WTC11 (cell line): ENCODE measurements at places on chromosomes 7 and 10.

DNA sequence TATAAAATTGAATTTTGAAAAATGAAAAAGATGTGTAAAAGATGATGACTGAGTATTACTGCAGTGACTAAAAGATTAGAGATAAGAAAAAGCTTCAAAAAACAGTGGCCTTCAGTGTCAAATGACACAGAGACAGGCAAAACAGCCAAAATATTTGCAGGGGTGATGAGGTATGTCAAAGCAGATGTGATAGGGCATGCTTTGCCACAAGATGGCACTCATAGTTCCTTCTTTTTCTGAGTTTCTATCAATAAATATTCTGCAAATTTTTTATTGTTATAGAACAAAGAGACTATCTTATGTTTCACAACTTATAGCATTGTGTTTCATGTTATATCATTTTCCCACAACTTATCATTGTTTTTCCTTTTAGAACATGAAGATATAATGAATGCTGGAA, 344.1 kb upstream of the HPS1 start:
- no peak for DNase-seq

DNA sequence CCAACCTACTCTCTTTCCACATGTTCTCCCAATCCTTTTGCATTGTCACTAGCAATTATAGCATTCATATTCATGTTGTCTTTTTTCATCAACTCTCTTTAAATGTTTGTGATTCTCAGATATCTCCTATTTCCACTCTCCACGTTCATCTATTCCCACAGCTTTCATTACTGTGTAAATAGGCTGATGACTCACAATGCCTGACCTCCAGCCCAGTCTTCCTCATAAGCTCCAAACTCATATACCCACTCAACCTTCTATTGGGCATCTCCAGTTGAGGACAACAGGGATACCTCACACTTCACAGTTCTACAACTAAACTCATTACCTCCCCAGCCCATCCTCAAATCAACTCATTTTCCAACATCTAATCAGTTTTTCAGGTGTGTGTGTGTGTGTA, 194.1 kb downstream of the DGKI start:
- no peak for DNase-seq

DNA sequence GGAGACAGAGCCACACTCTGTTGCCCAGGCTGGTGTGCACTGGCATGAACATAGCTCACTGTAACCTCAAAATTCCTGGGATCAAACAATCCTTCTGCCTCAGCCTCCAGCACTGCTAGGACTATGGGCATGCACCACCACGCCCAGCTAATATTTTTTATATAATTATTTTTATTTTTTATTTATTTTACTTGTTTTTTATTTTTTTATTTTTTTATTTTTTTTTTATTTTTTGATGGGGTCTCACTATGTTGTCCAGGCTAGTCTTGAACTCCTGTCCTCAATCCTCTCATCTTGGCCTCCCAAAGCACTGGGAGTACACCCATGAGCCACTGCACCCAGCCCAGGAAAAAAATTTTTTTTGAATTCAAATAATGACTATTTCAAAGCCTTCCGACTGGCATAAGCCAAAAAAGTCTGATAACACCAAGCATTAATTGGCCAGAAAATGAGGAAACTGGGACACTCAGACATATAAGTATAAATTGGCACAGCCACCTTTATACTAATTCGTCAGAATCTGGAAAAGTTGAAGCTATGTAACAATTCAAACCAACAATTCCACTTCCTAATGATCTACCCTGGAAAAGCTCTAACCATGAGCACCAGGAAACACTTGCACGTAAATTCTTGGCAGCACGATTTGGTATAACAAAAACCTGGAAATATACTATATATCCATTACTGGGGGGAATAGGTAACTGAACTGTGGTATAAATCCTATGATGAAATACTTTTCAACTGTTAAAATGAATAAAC, 6.3 kb downstream of the ZC3HAV1 start:
- DNase-seq = no peak

- DNase-seq = no peak
Observed at GRCh38 chr10:60820093-60820754, 41.9 kb downstream of the CDK1 start.

- no peak for DNase-seq
Observed at GRCh38 chr10:69464801-69465401, 13.6 kb downstream of the TSPAN15 start.

GRCh38 chr10:86950349-86950748, 7.1 kb downstream of the MMRN2 start:
- DNase-seq = peak; percentile 6

- DNase-seq = no peak
Observed at GRCh38 chr10:62437696-62438095, 63.5 kb downstream of the ZNF365 start.

DNA sequence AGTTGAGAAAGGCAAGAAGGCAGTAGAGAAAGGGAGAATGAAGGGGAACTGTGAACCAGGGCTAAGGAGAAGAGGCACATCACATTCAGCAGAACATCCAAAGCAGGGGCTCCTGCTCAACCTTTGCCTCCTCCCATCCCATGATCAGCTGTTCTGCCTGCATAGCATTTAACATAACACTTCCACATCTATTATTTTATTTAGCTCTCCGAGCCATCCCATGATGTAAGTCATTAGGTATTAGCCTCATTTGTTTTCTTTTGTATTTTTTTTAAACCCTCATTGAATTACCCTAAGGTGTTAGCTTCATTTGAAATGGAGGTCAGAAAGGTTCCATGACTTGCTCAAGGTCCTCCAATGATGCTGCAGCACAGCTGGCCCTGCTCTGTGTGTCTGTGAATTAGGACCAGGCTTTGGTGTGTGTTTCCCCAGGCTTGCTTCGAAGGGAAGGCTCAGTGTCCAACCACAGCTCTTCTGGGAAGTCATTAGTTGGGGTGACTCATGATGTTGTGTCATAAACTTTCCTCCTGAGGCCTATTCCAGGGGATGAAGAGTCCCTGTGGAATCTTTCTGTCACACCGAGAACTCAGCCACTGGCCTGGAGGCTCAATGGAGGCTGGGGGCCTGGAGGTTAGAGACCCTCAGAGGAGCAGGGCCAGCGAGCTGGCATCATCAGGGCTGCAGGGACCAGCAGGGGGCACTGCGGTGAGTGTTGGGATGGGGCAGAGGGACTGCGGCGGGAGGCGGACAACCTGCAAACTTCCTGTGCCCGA, 16.5 kb downstream of the NPFFR1 start:
- DNase-seq = peak; percentile 79

- peak; percentile 48 for DNase-seq
Observed at GRCh38 chr7:36082910-36083309, 70.1 kb upstream of the EEPD1 start.

DNA sequence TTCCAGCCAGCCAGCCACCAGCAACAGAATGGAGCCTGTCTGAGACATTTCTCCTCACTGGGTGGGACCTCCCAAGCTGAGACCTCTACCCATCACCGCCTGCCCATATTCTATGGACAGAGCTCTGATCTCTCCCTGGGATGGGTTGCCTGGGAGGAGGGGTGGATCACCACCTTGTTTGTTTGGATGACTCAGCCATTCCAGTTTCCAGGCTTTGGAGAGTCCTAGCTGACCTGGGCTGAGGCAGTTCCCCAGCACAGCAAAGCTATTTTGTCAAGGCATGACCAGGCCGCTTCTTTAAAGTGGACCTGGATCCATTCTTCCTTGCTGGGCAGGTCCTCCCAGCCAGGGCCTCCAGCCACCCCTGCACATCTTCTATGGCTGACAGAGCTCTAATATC, 982.3 kb downstream of the DNAJB9 start:
- DNase-seq = no peak

DNA sequence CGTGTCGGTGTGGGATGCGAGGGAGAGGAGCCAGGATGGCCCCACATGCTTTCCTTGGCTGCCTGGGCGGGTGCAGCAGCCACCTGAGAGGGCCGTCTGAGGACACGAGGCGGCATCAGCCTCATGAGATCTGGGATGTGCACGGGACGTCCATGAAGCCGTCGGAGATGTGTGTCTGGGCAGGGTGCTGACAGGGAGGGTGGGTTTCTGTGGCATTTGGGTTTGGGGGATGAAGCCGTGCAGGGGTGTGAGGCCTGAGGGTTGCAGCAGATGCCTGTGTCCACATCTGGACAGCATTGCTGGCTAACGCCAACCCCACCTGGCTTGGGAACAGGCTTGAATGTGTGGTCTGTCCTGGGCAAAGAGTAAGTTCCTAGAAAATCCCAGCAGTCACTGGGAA, 179.5 kb downstream of the DNAJB6 start:
- DNase-seq = no peak

GRCh38 chr10:127972751-127973357, 66.0 kb downstream of the PTPRE start:
- DNase-seq = no peak

GRCh38 chr10:3409928-3410327, 237.3 kb upstream of the PITRM1 start:
- no peak for DNase-seq

GRCh38 chr10:107859065-107859464, 694.6 kb upstream of the SORCS1 start:
- no peak for DNase-seq

DNA sequence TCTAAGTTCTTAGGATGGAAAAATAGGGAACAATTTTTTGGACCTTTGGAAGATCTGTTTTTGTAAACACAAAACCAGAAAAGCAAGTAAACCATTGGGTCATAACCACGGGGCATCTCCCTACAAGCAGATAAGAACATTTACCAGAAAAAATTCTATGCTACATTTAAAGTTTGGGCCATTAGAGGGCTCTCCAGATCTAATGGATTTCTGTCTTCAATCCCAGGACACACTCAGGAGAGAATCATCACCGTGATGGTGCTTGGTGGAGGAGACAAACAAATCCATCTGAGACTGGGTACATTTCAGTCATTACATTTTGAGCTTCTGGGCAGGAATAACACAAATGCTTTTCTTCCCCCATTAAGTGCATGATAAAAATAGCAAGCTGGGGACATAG, 178.4 kb upstream of the TARP start:
- no peak for DNase-seq

GRCh38 chr7:151308256-151308655, 33.4 kb upstream of the NUB1 start:
- no peak for DNase-seq

DNA sequence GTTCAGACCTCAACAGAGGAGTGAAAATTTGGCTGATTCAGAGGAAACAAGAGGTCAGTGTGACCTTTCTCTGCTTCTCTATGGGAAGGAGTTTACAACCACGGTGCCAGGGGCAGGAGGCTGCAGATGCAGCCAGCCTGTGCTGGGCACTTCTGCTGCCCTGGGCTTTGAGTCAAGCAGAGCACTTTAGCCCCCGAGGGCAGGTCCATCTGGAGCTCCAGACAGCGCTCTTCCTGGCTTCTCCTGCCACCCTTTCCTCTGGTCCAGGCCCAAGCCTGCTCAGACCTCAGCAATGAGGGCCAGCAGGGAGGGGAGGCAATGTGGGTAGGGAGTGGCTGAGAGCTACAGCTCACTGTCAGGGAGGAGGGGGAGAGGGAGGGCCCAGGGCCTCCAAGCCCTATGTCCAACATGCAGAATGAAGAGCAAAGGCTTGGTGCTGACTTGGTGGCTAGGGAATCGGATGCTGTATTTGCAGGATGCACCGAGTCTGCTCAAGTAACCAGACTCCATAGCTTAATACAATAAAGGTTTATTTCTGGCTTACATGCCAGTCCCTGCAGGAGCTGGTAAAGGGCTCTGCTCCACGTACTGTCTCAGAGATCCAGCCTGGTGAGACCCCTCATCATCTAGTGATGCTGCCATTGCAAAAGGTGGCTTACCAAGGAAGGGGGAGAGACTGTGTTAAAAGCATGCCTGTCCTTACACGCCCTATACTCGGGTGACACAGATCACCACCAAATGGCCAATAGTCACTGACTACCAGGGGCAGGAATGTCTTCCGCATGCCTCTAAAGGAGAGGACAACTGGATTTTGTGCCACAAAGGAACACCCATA, 481.6 kb downstream of the RPS24 start:
- no peak for DNase-seq

DNA sequence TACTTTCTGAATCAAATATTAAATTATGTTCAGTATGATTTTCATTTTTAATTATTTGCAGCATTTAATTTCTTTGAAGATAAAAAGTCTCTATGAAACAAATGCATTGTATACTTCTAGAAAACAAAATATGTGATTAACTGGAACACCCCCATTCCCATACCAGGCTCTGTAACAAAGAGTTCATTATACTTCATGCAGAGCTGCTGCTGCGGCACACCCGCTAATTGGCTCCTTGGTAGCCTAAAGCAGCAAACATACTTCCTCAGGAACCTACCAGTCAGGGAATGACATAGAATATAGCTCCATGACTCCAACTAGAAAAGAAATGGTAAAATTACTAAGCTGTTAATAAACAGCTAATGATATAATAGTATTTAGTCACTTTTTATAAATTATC, 19.3 kb downstream of the RAB11FIP2 start:
- DNase-seq = no peak

DNA sequence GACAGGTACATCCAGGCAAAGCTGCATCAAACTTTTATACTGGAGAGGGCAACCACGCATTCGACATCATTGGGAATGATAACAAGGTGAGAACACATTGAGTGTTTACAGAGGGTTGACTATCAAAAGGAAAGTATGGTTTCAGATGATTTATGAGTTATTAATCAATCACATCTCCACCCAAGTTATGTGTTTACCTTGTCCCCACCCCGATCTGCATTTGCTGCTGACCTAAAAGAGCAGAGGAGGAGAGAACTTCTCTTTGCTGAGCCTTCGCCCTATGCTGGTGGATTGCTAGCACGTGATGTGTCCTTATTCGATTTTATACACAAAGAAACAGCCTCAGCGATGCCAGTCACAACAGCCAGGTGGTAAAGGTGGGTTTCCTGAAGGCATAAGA, at the start of gene MSMB:
Gene MSMB, minus strand, starts transcription at position 9 of the 400 bp plus-strand sequence. CDS start 32 bp downstream, outside the sequence.
- DNase-seq = no peak

DNA sequence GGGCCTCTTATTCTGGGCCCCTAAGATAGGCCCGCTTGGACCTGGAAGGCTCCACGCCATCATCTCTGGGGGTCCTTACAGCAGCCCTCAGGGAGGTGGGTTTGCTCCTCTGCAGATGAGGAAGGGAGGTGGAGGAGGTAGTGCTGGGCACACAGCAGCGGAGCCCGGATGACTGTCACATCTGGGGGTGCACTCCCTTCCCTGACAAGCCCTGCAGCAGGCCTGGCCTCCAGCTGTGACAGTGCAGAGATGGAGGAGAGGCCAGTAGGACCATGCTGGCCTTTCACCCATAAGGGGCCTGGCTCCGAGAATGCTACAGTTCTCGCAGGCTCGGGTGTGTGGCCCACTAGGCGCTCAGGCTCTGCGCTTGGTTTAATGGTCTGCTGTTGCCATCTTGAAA, 9.2 kb downstream of the GDF2 start:
- no peak for DNase-seq

DNA sequence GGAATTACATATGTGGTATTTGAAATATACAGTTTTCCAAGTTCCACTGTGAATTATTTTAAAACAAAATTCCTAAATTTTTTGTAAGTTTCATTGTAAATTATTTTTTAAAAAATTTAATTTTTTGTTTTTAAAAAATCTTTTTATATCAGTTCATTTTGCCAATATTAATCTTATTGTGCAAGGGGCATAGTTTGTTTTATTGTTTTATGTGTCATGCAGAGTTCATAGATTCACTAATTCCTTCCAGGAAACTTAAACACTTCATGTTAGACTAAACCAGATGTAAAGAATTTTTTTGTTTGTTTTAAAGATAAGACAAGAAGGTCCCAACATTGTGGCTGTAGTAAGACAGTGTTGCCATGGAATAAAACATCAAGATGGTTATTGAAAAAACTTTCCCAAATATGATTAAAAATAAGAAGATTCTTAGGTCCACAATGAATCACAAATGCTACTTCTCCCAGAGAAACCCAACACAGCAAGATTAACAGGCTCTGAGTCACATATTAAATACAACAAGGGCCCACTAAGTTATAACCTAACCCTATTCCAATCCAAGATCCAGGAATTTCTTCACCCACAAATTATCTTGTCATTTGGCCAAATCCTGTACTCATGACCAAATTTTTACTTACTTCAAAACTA, 464.7 kb upstream of the IGFBP3 start:
- DNase-seq = no peak
